ENCODE measurements at places on chromosomes 12 and 14.

DNA sequence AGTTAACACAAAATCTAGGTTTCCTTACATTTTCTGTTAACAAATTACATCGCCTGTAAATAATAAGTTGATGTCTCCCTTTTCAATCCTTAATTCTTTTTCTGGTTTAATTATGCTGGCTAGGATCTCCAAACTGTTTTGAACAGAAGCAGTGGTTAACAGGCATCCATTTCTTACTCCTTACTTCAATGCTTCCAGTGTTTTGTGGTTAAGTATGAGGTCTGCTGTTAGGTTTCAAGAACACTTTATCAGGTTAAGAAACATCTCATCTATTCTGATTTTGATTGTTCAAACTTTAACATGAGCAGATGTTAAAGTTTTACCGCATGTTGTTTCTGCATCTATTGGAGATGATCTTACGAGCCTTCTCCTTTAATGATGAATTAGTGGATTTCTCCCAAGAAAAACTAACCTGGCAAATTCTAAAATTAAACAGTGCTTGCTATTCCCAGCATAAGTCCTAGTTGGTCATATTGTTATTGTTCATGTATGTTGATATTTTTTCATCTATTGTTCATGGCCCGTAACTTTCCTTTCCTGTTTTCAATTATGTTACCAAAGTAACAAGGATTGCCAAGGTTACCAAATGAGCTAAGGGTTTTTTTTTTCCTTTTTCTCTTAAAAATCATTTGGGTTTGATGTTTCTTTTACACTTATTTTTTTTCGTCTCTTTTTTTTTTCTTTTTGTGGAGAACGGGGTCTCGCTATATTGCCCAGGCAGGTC, 33.4 kb downstream of the POLE start:
- ATAC-seq = no peak

- ATAC-seq = peak; percentile 66
Measured at GRCh38 chr14:68191567-68192321, 372.2 kb downstream of the RAD51B start.

- ATAC-seq = no peak
Measured at GRCh38 chr14:98909251-98909944, 362.6 kb downstream of the BCL11B start.

DNA sequence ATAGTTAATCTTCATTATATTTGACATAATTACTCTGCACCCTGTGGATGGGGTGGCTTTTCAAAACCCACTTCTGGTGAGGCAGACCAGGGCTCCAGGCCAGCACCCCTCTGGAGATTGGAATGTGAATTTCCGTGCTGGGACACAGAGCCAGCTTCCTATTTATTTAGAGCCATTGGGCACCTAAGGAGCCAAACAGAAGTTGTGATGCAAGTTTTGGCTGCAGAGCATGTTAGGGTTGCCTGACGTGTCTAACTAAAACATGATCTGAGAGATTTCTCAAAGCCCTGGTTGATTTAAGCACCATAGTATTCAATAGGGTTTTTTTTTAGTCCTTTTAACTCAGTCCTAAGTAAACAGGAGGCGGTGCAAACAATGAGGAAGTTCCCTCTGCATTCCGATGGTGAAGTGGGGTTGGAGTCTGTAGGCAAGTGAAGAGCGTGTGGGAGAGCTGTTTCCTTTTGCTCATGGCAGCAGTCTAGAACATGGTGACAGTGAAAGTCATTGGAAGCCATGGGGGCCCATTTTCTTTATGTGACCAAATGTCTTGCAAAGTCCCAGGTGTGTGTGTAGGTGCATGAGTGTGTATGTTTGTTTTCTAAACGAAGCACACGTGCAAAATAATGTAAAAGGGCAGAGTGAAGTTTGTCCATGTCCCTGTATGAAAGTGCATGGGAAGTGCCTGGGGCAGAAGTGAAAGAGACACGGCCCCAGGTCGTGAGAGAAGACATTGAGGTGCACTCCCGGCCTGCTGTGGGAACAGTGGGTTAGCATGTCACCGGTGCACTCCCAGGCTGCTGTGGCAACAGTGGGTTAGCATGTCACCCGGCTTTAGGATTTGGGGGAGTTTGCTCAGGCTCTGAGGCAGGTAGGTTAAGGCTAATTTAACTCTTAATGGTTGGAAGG, 117.7 kb downstream of the PRKCH start:
- ATAC-seq = peak; percentile 77

Data from gastroesophageal sphincter (tissue), 4 donors.